ENCODE measurements at places on chromosomes 5 and 9. TPM values are rescaled to one million over a fixed set of nuclear protein-coding genes. Genes with fewer than 3 reads are reported as not detected.

The CEL gene
- total RNA-seq, result 1.3 TPM

The SPAAR gene
- total RNA-seq, result 0.56 TPM

The GPR150 gene
- 0.16 TPM for total RNA-seq

The CCDC192 gene
- not detected for total RNA-seq

The IRX4 gene
- total RNA-seq, result not detected

The KCNN2 gene
- total RNA-seq, result 0.08 TPM

The OMD gene
- total RNA-seq, result 31.1 TPM

- no peak overlapping the region for H3K4me3 ChIP-seq
- no peaks in the 10 kb centered on the region for H3K27me3 ChIP-seq
- H3K27ac ChIP-seq, result no peak overlapping the region
- peak; percentile 77 for DNase-seq
- peaks cover 4% of the 10 kb centered on the region for H3K36me3 ChIP-seq
- peaks cover 25% of the 10 kb centered on the region for H3K4me1 ChIP-seq
These were observed 25.2 kb downstream of the CYFIP2 start for GRCh38 chr5:157290981-157291711.

GRCh38 chr9:108347463-108348188, 508.2 kb downstream of the ACTL7B start:
- peaks cover 9% of the 10 kb centered on the region for H3K4me1 ChIP-seq
- no peak for DNase-seq

- no peak overlapping the region for H3K27ac ChIP-seq
- H3K4me3 ChIP-seq, result no peak overlapping the region
- no peaks in the 10 kb centered on the region for H3K36me3 ChIP-seq
- no peaks in the 10 kb centered on the region for H3K27me3 ChIP-seq
- no peaks in the 10 kb centered on the region for H3K4me1 ChIP-seq
These were observed 234.2 kb upstream of the PANK3 start for GRCh38 chr5:168813184-168813968.

DNA sequence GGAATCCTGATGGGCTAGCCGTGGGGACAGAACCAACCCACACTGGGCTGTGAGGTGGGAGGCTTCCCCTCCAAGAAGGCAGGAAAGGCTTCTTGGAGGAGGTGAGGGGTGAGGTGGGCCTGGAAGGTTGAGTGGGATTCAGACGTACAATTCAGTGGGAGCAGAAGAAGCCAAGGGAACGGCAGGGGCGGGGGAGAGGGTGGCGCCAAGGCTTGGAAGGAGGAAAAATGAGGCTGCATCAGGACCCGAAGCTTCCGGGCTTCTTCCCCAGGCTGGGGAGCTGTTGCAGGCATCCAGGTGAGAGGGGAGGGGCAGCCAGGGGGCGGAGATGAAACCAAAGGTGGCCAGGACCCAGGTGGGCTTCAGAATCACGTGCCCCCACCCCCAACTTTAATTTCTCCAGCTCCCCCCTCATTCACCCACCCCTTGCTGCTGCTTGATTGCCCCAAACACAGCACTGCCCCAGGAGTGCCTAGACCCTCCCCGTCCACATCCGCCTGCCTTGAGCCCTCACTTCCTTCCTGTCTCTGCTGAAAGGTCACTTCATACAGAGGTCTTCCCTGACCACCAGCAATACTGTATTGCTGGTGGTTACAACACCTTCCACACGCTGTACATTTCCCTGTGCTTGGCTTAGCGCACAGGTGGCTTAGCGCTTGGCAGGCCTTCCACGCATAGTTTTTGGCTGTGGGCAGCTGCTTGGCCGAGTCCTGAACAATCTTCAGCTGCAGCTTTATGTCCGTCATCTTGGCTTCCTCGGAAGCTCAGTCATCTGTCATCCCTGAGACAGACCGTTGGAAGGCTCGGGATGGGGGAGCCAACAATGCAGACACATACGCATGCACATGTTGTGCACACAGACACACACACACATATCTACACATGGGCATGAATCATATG, 193.5 kb downstream of the RGS3 start:
- H3K4me1 ChIP-seq, result peaks cover 16% of the 10 kb centered on the region
- no peak overlapping the region for H3K27ac ChIP-seq
- H3K36me3 ChIP-seq, result no peaks in the 10 kb centered on the region
- H3K27me3 ChIP-seq, result peaks cover 32% of the 10 kb centered on the region

- peaks cover 40% of the 10 kb centered on the region for H3K27me3 ChIP-seq
- no peaks in the 10 kb centered on the region for H3K36me3 ChIP-seq
- H3K4me3 ChIP-seq, result peak overlapping the region; percentile 37
- no peak overlapping the region for H3K27ac ChIP-seq
- no peak for DNase-seq
- H3K4me1 ChIP-seq, result peaks cover 8% of the 10 kb centered on the region
These were observed 2.7 kb downstream of the ADAMTS2 start for GRCh38 chr5:179342577-179342976.

Measured in osteocyte (in vitro differentiated cells).